Fibroblast of the aortic adventitia (primary cell): ENCODE measurements at places on chromosomes 7 and 10.

DNA sequence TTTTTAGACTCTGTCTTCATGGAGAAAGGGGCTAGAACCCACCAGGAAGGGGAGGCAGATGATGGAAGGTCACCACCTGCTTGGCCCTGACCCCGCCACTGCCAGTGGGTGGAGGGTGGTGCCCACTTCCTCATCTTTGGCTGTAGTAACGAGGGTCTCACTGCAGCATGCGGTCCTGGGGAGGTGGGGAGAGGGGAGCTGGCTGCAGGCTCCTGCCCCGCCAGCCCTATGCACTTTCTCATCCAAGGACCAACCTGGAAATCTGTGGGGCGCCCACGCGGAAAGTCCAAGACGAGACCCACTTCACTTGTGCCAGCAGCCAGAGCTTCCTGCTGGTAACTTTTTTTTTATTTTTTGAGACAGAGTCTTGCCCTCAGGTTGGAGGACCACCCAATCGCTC lies 101.0 kb downstream of the CUX1 start:
- no peak for DNase-seq

GRCh38 chr7:128963327-128963757 lies 25.6 kb downstream of the IRF5 start:
- no peak for DNase-seq

- no peak for DNase-seq
Measured at GRCh38 chr10:124075231-124075955, 18.0 kb downstream of the CHST15 start.

- DNase-seq, result no peak
Measured at GRCh38 chr10:93565446-93565845, 1.0 kb upstream of the FFAR4 start.

- DNase-seq, result no peak
Measured at GRCh38 chr7:37323966-37324365, 124.7 kb downstream of the ELMO1 start.

DNA sequence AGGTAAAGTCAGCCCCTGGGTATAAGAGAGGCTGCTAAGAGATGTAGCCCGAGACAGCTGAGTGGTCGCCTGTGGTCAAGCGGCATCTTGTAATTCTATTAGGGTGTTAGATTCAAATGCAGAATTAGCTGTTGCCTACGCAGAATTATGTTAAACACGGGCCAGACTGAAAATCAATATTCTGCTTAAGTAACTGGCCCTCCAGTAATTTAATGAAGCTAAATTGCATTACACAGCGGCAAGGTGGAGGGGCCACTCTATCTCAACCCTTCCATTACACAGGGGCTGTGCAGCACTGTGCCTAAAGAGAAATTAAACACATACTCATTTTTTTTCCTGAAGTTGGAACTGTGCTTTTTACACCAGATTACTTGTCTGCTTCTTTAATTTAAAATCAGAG lies 448.5 kb upstream of the MGMT start:
- DNase-seq, result no peak

GRCh38 chr10:42930516-42931192 lies 146.2 kb upstream of the RET start:
- no peak for DNase-seq

DNA sequence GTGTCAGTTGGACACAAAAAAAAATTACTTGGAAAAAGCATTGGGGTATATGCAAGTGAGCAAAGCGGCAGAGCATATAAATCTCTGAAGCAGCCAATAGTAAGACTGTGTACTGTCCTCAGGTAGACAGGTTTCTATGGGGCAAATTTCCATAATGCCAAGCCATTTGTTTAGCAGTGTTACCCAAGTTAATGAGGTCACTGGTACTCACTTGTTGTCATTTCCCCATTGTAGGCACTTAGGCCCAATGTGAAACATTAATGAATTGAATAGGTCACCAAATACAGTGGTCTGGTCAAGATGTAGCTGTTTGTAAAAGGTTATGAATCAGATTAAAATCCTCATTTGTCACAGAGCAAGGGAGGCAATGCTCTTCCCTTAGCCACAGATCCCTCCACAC lies 27.5 kb downstream of the HOXA1 start:
- DNase-seq, result no peak

GRCh38 chr7:23247603-23248335 lies 1.2 kb downstream of the GPNMB start:
- peak; percentile 38 for DNase-seq

GRCh38 chr7:134434701-134435100 lies 24.2 kb downstream of the AKR1B1 start:
- no peak for DNase-seq

- no peak for DNase-seq
Measured at GRCh38 chr7:2903682-2904162, 59.6 kb upstream of the GNA12 start.

DNA sequence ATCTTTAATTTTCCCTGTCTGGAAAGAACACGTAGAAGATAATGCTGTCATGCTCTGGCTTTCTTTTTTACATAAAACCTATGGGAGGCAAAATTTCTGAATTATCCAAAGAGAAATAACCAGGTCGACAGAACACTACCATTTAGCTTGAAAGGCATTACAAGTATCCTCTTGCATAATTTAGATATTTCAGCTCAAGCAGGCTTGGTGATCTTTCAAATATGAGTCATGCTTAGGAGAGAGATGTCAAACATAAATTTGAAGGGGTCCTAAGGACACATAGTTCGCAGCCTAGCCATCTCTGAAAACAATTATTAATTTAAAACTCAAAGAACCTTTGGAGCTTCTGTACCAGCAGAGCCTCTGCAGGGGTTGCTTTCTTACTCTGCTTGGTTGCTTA lies 100.9 kb downstream of the FAS start:
- peak; percentile 32 for DNase-seq

GRCh38 chr10:8731121-8732095 lies 676.9 kb downstream of the GATA3 start:
- no peak for DNase-seq

GRCh38 chr7:108010377-108010776 lies 7.4 kb upstream of the LAMB1 start:
- no peak for DNase-seq

- DNase-seq, result peak; percentile 88
Measured at GRCh38 chr10:35421553-35422178, 85.4 kb downstream of the CCNY start.

- no peak for DNase-seq
Measured at GRCh38 chr7:94049615-94050014, 45.5 kb upstream of the BET1 start.

DNA sequence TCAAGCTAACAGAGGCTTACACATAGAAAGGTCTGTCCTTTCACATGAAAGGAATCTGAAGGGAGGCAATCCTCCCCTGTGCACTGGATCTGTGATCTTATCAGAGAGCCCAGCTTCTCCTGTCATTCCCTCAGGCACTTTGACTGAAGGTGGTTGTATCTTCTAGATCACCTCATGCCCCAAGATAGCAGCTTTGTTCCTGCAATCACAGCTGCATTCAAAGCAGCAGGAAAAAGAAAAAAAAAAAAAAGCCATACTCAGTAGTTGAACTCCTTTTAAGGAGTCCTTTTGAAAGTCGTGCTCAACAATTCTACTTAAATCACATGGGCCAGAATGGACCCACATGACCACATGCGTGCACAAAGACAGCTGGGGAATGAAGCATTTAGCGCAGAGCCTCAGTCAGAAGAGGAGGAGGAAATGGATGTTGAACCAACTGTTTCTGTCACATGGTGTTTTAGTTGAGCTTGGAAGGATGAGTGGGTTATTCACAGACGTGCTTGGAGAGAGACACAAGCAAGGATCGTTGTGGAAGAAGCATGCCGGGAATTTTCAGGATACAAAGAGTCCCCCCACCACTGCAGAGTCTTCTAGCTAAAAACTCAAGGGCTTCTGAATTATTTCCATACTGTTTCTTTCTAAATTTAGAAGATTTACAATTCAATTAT lies 13.0 kb upstream of the PFKP start:
- DNase-seq, result peak; percentile 16

GRCh38 chr7:117401293-117402002 lies 25.8 kb downstream of the ASZ1 start:
- peak; percentile 14 for DNase-seq

DNA sequence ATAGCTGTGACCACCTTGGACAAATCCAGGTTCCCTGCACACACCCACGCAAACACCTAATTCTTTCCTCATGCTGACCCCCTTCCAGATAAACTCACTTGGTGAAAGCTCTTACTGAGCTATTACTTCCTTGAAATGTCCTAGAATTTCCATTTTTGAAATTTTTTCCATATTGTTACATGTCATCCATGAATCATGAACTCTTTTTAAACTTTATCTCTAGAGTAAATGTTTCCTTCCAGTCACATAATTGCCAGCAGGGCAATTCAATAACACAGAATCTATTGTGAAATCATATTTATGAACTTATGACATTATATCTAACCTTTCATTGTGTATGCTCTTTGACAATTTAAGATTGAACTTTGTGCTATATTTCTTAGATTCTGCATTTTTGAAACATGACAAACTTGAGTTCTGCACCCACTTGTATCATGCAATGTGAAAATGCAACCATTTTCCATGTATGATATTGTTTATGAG lies 26.8 kb upstream of the FGL2 start:
- peak; percentile 74 for DNase-seq
